Activated naive CD8-positive, alpha-beta T cell treated with anti-CD3 and anti-CD28 coated beads, Interleukin-2, amount 10 ng/mL, durations not matched to agents 7 days and 5 days (primary cell): ENCODE measurements at places on chromosomes 11 and 22. TPM values are rescaled to one million over a fixed set of nuclear protein-coding genes. Genes with fewer than 3 reads are reported as not detected.
A peak's percentile ranks its signal among the peaks of the same experiment; 100 is the strongest.

GP1BB gene
- total RNA-seq = not detected

- no peak for DNase-seq
- H3K27ac ChIP-seq = peak overlapping the region; percentile 78
- H3K27me3 ChIP-seq = no peaks in the 10 kb centered on the region
- peaks cover 2% of the 10 kb centered on the region for H3K36me3 ChIP-seq
- H3K4me1 ChIP-seq = peaks cover 26% of the 10 kb centered on the region
- H3K4me3 ChIP-seq = no peak overlapping the region
These were observed 284.1 kb downstream of the TTC28 start for GRCh38 chr22:28395520-28395919.

GLYATL1 gene
- not detected for total RNA-seq

ARHGAP8 gene
- 2.2 TPM for total RNA-seq

GRCh38 chr11:27076121-27076589 is 35.5 kb downstream of the BBOX1 start:
- H3K27ac ChIP-seq = no peak overlapping the region
- no peak for DNase-seq
- H3K4me3 ChIP-seq = no peak overlapping the region
- no peaks in the 10 kb centered on the region for H3K27me3 ChIP-seq

DNA sequence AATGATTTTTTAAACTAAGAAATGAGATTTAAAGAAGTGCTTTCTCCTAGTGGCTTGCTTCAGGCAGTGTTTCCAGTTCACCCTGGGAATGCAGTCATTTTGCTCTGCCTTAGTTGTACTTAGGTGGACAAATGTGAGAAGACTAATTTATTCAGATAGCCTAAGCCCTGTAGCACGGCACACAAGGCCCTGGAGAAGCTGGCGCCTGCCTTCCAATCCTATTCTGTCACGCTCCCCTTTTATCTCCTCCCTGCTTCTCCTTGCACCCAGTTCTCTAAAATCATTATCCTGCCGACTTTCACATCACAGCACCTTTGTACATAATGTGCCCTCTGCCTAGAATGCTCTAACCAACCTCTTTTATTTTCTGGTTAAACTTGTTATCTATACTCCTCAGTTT is 64.0 kb downstream of the PPME1 start:
- H3K27me3 ChIP-seq = no peaks in the 10 kb centered on the region
- H3K36me3 ChIP-seq = peaks cover 21% of the 10 kb centered on the region
- H3K4me1 ChIP-seq = peaks cover 6% of the 10 kb centered on the region
- H3K27ac ChIP-seq = no peak overlapping the region
- no peak for DNase-seq

CRACR2B gene
- 10.5 TPM for total RNA-seq
